ENCODE measurements at places on chromosomes 4 and X. TPM values are rescaled to one million over a fixed set of nuclear protein-coding genes. Genes with fewer than 3 reads are reported as not detected.
A peak's percentile ranks its signal among the peaks of the same experiment; 100 is the strongest.

- no peak for DNase-seq
These were observed 38.6 kb downstream of the MFAP3L start for GRCh38 chr4:169987327-169988228.

The GATA1 gene
- not detected for total RNA-seq

DNA sequence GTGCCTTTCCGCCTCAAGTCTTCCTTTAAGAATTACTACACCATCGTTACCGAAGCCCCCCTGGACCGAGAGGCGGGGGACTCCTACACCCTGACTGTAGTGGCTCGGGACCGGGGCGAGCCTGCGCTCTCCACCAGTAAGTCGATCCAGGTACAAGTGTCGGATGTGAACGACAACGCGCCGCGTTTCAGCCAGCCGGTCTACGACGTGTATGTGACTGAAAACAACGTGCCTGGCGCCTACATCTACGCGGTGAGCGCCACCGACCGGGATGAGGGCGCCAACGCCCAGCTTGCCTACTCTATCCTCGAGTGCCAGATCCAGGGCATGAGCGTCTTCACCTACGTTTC is 2.2 kb downstream of the PCDH10 start:
- peak; percentile 67 for DNase-seq

The BMX gene
- not detected for total RNA-seq

- no peak for DNase-seq
These were observed 59.3 kb downstream of the WDFY3 start for GRCh38 chr4:84907145-84907544.

- DNase-seq: no peak
These were observed 177.3 kb downstream of the NSUN7 start for GRCh38 chr4:40927074-40927473.

- no peak for DNase-seq
These were observed 1.4 kb upstream of the VEGFC start for GRCh38 chr4:176794151-176794550.

- peak; percentile 72 for DNase-seq
These were observed 9.3 kb downstream of the CETN2 start for GRCh38 chrX:152821145-152821765.

DNA sequence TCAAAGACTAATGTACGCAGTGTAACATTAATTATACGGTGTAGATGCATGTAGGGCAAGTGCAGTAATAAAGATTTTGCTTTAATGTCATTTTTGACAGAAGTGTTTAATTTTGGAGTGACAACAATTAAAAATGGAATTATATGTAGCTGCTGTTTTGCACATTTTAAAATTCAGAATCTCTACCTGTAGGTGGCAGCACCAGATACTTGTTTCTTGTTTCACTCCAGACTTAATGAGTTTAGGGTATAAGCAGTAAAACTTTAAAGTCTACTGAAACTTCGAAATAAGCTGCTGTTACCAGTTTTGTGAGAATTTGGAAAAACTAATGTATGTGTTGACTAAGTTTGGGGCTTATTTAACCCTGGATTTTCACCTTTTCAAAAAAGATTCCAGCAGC is 144.9 kb downstream of the POLA1 start:
- DNase-seq: peak; percentile 52

The ERCC6L gene
- total RNA-seq: 34.5 TPM

The ERAS gene
- total RNA-seq: 0.50 TPM

DNA sequence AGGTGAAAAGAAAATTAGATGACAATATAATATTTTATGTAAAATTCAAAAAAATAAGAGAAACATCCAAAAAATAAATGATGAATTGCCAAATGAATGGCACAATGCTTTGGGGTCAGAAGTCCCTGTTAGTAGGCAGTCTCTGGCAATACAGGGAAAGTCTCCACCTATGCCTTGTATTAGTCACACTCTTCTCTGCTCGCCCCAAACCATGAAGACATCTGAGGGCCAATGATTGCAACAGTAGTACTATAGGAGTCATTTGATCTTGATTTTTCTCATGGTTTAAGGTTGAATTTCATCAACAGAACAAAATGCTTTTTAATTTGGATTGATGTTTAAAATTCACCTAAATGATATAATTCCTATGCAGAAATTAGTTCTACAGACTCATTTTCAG is 3.9 kb upstream of the PRSS12 start:
- DNase-seq: no peak

- DNase-seq: no peak
These were observed 37.8 kb downstream of the MAGEA1 start for GRCh38 chrX:153216926-153217325.

The RNF175 gene
- total RNA-seq: 34.6 TPM

GRCh38 chr4:169039251-169039954 is 29.3 kb upstream of the CBR4 start:
- no peak for DNase-seq

- no peak for DNase-seq
These were observed 839.9 kb downstream of the RAB28 start for GRCh38 chr4:12644261-12644660.

DNA sequence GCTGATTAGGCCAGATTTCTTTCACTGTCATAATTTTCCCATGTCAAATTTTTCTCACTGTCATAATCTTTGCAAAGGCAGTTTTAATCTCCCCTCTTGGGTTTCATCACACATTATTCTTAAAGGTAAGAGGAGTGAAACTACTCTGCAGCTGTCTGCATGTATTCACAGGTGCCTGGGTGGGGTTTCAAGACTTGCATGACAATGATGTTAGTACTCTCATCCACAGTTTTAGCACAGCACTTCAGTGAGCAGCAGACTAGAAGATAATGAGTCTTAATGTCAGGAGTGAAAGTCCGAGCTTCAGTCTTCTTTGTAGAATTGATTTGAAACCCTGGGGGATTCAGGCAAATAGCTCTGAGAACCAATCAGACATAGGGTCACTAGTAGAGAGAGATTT is 182.5 kb upstream of the GALNT7 start:
- DNase-seq: no peak

The NR3C2 gene
- total RNA-seq: 0.73 TPM

GRCh38 chrX:44317181-44317580 is 26.3 kb downstream of the EFHC2 start:
- DNase-seq: no peak

The MAGED4 gene
- total RNA-seq: 48.2 TPM

DNA sequence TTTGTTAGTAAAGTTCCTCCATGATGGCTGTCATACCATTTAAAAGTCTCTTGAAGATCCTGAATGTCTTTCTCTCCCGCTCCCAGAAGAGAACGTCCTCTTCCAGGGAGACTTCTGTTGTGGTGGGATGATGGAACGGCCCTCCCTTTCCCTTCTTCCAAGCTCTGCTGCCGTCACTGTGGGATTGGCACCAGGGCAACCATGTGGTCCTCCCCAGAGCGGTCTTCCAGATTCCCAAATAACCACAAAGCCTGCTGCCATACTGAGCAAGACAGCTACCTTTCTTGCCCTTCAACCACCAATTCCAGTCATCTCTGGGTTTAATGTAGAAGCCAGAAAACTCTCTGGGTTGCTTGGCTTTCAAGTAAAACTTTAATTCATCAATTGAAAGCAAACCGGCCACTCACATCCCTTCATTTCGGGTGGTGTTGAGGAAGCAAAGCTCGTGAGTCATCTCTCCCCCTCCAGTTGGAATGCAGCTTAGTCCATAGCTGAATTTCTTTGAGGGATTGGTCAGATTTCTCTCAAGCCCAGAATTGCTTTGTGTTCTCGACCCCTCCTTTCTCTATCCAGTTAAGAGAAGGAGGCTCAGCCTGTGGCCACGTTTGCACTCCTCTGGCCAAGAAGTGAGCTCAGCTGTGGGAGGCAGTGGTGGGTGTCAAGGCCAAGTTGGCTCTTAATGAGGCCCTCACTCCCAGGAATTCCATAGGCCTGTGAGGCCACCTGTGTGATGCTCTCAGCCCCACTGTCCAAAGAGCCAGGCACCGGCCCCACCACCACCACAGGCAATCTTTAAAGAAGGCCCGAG is 36.9 kb downstream of the FHDC1 start:
- DNase-seq: no peak

GRCh38 chr4:41668024-41668423 is 80.5 kb downstream of the PHOX2B start:
- no peak for DNase-seq

- DNase-seq: no peak
These were observed 22.4 kb upstream of the XAGE2 start for GRCh38 chrX:52346174-52347165.

- no peak for DNase-seq
These were observed 33.1 kb downstream of the MSL3 start for GRCh38 chrX:11791090-11791489.

GRCh38 chr4:127776620-127777019 is 5.5 kb upstream of the HSPA4L start:
- DNase-seq: no peak

DNA sequence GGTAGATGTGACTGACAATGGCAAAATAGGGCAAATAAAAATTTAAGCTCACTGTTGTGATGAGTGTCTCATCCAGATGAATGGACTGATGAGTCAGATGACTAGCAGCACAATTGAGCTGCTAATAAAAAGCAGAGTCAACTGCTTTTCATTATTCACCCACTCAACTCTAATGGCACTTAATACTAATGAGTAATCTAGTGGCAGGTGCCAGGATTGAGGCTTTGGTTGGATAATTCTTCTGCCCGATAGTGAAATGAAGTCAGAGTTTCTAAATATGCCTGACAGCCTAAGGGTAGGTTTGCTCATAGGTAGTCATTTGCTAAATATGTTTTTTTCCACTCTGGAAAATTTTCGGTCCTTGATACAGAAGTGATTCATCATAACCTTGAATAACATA is 10.4 kb downstream of the OGT start:
- no peak for DNase-seq

The CDS1 gene
- total RNA-seq: 3.5 TPM

- no peak for DNase-seq
These were observed 77.4 kb upstream of the BMPR1B start for GRCh38 chr4:94680176-94680862.

GRCh38 chrX:20639115-20639514 is 372.4 kb upstream of the RPS6KA3 start:
- no peak for DNase-seq

DNA sequence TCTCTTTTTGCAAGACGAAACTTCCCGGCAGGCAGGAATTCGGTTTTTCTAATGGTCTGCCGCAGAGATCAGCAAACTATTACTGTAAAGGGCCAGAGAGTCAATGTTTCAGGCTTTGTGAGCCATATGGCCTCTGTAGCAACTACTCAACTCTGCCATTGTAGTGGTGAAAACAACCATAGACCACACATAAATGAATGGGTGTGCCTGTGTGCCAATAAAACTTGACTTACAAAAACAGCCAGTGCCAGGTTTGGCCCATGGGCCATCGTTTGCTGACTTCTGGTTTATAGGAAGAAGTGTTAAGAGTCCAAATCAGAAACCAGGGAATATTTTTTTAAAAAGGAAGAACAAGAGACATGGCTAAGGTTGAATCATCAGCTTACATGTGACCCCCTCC is 163.0 kb downstream of the SH3KBP1 start:
- DNase-seq: no peak

The ABCG2 gene
- total RNA-seq: 0.62 TPM

DNA sequence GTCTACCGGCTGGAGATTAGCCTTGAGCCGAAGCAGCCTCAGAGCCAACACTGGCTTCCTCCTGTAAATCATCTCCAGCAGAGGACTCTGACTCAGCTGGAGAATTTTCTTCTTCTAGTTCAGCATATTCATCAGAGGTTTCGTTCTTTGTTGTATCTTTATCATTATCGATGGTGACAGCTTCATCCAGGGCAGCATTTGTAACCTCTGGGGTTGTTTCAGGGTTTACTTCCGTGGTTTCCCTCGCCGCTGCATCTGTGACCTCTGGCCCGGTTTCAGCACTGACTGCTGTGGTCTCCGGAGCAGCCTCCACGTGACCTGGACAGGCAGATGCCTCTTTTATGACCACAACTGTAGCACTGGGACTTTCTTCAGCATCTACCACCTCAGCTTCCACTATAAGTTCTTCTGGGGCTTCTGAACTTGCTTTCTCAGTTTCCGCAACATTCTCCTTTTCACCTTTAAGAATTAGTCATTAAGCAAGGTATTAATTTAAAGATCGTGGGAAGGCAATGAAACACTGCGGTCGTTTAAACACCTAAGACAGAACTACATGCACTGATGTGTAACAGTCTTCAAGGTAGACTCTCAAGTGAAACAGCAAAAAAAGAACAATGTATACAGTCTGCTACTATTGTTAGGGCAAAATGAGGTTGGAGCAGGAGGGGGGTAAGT is 13.3 kb downstream of the MGARP start:
- DNase-seq: peak; percentile 35

The MCF2 gene
- 0.09 TPM for total RNA-seq

DNA sequence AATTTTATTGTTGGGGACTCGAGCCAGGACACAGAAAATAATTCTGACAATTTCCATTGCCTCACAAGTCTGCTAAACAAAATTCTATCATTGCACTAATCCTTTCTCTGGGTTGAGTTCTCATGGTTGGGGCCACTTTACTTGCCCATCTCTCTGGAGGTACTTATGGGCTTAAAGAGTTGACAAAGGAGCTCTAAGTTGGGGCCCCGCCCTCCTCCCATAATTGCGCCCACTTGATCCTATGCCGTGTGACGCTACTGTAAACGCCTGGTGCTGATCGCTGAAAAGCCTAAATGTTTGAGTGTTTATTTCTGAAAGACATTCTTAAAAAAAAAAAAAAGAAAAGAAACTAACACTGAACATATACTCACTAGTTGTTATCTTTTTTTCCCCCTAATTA is 103.0 kb downstream of the TENM3 start:
- peak; percentile 57 for DNase-seq

DNA sequence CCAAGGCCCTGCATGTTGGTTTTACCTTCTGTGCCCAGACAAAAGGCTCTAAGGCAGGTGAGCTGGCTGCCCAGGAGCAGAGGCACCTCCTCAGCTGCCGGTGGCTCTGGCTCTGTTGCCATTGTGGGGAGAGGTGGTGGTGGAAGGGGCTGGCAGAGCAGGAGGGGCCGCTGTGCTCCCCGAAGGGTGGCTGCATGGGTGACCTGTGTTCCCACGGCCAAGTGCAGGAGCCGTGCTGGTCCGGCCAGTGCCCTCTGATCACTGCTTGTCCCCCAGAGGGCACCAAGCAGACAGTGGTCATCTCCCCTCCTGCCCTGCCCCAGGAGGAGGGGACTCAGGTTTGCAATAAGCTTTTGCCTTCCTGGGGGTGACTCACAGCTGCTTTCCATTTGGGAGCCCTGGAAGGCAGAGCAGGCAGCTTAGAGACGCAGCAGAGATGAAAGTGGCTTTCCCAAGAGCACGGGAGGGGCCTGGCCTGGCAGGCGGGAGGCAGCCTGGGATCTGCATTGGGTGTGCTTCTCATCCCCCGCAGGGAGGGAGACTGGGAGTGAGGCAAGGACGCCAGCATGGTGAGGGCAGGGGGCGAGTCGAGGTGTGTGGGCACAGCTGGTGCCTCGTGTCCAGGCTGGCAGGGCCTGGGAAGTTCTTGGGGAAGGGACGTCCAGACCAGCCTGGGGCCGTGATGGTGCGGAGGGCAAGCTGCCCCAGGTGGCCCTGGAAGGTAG is 28.7 kb downstream of the DOK7 start:
- DNase-seq: no peak

The LPAR4 gene
- total RNA-seq: 49.1 TPM

Measured in neural progenitor cell (in vitro differentiated cells).